AG04450 (cell line): ENCODE measurements at places on chromosomes 6 and 20.

GRCh38 chr20:64188682-64189529, 24.7 kb downstream of the MYT1 start:
- no peak for DNase-seq

GRCh38 chr6:14502551-14502950, 385.0 kb downstream of the CD83 start:
- no peak for DNase-seq

DNA sequence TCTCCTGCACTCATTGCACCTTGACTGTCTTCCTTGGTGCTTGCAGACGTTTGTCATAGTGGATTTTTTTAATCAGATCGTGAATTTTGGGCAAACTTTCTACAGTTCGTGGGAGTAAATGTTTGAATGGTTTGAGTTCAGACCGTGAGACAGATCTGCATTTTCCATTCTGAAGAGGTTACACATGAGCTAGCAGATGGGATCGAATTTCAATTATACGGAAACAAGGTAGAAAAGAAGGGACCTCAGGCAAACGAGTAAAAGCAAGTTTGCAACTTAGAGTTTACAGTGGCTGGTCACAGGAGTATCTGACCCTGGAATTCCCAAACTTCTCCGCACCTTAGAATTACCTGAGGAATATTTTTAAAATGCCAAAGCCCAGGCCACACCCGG, 17.2 kb upstream of the NCR2 start:
- DNase-seq: no peak

DNA sequence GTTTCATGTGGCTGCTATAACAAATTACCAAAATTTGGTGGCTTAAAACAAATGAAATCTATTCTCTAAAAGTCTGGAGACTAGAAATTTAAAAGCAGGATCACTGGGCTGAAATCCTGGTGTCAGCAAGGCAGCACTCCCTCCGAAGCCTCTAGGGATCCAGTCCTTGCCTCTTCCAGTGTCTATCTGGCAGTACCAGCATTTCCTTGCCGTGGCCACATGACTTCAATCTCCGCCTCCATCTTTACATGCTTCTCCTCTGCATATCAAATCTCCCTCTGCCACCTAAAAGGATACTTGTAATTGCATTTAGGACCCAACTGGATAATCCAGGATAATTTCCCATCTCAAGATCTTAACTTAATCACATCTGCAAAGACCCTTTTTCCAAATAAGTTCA, 30.2 kb downstream of the ARHGAP18 start:
- no peak for DNase-seq

GRCh38 chr6:21244897-21245470, 348.6 kb upstream of the SOX4 start:
- no peak for DNase-seq

DNA sequence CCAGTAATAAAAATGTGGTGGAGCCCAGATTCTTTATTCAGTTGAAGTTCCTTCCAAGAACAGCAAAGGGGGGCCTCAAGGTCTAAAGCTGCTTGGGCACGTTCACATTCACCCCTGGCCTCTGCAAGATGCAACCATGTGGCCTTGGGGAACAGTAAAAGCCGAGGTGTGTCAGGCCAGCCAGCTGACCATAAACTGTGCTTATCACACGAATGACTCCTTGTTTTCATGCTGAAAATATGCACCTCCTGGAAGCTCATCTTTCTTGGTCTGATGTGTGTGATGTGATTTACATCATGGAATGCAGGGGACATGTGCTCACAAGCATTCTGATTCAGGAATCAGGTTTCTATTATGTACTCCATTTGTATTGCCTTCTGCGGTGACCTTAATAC, 211.6 kb upstream of the MARCKS start:
- peak; percentile 77 for DNase-seq

- no peak for DNase-seq
These were observed 25.0 kb downstream of the CRYBG1 start for GRCh38 chr6:106385530-106385929.

DNA sequence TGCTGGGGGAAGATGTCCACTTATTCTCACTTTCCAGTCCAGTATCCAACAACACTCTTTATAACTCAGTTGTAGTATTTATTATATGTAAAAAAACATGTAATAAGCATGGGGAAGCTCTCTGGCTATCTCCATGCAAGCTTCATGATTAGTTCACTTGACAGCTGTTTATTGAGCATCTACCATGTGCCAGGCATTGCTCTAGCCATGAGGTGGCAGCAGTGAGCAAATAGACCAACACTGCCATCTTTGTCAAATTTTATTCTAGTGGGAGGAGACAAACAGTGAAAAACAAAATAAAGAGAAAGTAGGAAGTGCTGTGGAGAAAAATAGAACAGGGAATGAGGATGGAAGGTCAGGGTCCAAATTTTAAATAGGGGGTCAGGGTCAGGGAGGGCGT, 131.8 kb downstream of the CFAP61 start:
- no peak for DNase-seq

GRCh38 chr6:156600678-156601077, 176.5 kb upstream of the ARID1B start:
- no peak for DNase-seq

DNA sequence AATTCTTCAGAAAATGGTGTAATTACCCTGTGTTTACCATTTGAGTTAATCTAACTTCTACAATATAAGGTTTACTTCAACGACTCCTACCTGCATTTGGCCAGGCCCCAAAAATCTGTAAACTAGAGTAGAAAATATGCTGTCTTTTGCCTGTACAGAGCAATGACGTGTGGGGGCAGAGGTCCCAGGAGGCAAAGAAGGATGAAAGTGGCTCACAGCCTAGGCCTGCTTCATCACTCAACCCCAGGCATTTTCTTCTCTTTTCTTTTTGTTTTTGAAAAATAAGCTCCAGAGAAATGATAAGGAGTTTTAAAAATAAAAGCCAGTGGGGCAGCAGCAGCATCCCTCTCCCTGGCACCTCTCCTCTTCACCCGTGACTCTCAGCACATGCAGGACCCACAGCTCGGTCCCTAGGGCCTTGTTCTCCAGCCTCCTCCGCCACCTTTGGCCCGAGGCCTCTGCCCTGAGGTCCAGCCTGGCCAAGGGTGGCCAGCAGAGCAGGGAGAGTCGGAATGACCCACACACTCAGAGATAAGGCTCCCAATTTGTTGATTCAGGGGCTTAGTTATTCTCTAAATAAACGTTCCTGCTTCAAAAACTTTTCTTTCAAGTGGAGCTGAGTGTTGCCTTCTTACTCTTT, 310.3 kb upstream of the RNF24 start:
- no peak for DNase-seq

GRCh38 chr6:161394437-161394836, 120.6 kb upstream of the AGPAT4 start:
- no peak for DNase-seq

- DNase-seq: no peak
These were observed 896.6 kb upstream of the MANEA start for GRCh38 chr6:94680669-94681212.

DNA sequence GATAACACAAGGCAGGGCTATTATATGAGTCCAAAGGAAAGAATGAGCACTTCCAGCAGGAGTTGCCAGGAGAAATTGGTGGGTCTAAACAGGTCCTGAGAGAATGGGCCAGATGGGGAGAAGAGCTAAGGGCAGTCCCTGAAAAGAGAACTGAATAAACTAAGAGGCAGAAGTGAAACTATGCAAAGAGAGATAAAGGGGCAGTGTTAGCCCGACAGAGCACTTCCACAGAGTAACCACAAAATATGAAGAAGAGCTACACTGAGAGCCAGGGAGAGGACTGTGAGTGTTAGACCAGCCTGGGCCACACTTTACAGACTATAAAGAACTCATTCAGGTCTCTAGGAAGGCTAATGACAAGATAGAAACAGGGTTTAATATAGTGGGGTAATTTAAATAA, 43.8 kb downstream of the RALGAPA2 start:
- no peak for DNase-seq

DNA sequence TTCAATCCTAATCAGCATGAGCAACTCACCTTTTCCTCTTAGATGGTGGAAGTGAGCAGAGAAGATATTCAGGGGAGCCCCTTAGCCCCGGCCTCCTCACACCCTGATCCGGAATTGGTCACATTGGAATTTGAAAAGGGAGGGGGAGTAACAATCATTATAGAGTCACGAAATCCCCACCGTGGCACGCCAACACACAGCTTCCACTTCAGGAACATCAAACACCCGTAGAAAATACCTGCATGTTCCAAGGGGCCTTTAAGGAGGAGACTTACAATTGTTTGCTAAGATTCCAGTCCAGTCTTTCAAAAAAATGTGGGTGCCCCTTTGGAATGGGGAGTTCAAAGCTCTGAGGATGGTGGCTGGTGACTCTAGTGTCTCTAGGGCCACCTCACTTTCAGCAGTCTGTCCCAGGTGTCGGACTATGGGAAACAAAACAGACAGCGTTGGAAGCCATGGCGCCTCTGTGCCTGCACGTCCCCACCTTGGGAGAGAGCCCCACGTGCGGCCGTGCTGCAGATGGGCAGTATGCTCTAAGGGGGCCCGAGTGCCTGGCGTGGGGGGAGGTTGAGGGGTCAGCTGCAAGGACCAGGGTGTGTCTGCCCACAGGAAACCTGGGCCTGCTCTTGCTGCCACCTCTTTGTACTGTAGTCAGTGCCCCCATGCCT, 2.4 kb downstream of the CD93 start:
- no peak for DNase-seq

DNA sequence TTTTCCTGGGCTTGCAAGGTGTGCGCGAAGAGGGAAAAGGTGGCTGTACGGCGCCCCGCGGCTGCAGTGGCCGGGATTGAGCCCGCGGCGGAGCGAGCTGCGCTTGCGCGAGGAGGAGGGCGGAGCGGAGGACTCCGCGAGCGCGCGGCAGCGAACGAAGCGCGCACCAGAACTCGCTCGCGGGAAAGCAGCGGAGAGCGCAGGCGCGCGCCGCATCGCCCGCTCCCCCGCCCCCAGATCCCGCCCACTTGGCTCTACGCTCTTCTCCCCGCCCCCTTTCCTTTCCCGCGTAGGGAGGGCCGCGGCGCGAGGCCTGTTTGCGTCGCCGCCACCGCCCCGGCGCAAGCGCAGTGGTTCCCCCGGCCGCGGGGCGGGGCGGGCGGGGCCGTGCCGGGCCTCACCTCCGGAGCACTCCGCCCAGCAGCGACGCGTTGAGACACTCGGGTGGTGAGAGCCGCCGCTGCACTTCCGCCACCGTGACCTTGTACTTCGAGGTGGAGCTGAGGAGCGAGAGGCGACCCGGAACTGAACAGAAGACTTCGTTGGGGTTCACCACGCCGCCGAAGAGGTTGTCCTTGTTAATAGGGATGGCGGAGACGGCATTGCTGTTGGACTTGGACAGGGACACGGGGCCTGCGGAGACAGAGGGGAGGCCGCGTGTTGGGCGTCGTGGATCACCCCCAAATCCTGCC, 10.6 kb downstream of the TFAP2A start:
- peak; percentile 86 for DNase-seq

DNA sequence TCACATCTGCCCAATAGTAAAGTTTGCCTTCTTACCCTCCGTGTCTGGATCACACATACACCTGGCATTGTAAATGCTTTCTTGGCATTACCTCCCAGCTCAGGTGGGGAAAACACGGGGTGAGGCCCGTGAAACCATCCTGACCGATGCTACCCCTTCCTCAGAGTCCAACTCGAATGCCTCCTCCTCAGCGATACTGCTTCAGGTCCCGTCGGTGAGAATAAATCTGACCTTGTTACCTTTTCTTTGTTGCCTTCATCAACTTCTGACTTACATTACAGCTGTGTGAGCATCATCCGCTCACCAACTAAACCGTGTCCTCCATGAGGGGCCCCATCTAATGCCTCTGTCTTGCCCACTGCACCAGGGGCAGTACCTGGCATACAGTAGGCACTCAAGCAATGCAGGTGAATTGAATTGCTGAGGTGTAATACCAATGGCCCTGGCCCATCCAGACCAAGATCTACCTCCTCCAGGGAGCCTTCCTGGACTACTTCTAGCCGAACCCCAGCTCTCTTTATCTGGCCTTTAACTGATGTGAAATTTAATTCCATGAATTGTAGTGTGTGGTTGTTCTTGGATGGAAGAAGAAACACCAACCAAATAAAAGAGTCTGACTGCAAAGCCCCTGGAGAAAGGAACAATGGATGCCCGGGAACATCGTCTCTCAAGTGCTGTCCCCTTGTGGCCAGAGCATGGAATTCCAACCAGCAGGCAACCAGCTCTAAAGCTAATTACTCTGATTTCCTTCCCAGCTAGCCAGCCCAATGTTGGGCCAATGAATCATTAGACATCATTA, 141.5 kb downstream of the ANKRD60 start:
- DNase-seq: no peak

DNA sequence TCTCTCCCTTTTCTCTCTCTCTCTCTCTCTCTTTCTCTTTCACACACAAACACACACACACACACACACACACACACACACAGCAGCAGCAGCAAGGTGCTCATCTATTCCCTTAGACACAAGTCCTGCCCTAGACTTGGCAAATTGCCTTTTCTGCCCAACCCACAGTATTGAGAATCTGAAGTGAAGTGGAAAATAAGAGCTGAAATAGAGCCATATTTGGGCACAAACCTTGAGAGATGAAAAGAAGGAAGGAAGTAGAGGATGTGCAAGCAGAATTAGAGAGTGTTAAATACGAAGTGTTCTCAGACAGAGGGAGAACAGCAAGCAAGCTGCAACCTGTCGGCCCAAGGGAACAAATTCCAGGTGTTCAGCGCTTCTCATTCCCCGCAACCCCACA, 557.5 kb upstream of the NOX3 start:
- no peak for DNase-seq

DNA sequence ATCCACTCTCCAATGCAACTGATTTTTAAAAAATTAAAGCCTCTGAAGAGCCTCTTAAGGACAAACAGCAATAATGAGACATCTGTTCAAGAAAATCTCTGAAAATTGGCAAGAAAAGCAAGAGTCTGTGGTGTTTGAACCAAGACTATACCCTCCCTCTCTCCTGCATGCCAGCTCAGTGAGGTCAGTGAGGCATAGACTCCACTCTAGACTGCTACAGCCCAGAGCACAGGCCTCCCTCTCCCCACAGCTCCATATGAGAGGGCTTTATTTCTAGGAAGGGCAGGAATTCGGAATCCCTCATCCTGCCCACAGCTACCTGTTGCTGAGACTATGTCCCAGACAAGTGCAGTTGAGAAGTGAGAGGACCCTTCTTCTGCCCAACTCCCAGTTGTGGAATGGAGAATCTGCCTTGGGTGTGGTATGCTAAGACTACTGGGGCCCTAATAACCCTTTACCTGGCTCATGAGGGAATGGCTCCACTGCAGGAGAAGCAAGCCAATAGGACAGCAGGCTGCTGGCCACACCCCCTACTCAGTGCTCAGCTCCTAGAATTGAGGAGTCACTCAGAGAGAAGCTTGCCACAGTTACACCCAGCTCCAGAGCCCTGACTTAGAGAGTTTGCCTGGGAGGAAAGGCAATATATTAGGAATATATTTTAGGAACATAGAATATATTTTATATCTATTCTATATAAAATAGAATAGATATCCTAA, 22.7 kb upstream of the HLA-DQA1 start:
- DNase-seq: no peak

DNA sequence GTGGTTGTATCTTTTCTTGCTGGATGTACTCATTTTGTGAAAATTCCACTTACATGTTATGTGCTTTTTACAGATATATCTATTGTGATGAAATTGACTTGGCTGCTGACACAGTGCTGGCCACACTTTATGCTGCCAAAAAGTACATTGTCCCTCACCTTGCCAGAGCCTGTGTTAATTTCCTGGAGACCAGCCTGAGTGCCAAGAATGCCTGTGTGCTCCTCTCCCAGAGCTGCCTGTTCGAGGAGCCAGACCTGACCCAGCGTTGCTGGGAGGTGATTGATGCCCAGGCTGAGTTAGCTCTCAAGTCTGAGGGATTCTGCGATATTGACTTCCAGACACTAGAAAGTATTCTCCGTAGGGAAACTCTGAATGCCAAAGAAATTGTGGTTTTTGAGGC, 4.9 kb downstream of the BTBD3 start:
- DNase-seq: no peak
